ENCODE measurements at places on chromosomes 5 and 9. TPM values are rescaled to one million over a fixed set of nuclear protein-coding genes. Genes with fewer than 3 reads are reported as not detected.
A peak's percentile ranks its signal among the peaks of the same experiment; 100 is the strongest.

GRCh38 chr5:109281136-109281690, 128.6 kb downstream of the PJA2 start:
- DNase-seq: no peak

GRCh38 chr5:178740181-178740557, 9.7 kb upstream of the ZNF354A start:
- DNase-seq: no peak

Gene EIF4E1B
- not detected for polyA plus RNA-seq

GRCh38 chr9:116580853-116581252, 106.3 kb upstream of the TRIM32 start:
- DNase-seq: no peak

- DNase-seq: no peak
Observed at GRCh38 chr5:54732108-54732507, 214.5 kb downstream of the SNX18 start.

GRCh38 chr5:135449644-135450043, 2.5 kb upstream of the DCANP1 start:
- no peak for DNase-seq

- peak; percentile 75 for DNase-seq
Observed at GRCh38 chr9:77177894-77178794, 810 bp downstream of the VPS13A start.

Gene ZBTB34
- polyA plus RNA-seq: not detected

- no peak for DNase-seq
Observed at GRCh38 chr5:61322738-61323725, 9.0 kb upstream of the ZSWIM6 start.

DNA sequence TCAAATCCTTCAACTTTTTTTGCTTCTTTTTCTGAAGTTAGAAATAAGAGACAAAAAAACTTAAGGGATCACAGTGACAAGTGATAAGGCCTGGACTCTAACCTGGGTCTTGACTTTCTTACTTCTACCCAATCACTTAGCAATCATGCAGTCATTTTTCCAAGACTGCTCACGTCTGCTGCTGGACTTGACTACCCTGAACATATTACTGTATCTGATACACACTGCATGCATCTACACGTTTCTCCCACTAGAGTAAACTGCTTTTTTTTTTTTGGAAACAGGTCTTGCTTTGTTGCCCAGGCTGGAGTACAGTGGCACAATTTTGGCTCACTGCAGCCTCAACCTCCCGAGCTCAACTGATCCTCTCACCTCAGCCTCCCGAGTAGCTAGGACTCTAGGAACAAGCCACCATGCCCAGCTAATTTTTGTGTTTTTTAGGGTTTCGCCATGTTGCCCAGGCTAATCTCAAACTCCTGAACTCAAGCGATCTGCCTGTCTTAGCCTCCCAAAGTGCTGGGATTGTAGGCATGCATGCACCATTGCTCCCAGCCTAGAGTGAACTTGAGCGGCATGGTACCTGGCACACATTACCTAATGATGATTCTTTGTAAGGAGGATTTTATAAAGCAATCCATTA, 7.4 kb downstream of the PLIN2 start:
- DNase-seq: no peak

Gene TAF11L14
- polyA plus RNA-seq: not detected

GRCh38 chr5:161545344-161546094, 1.0 kb downstream of the GABRB2 start:
- no peak for DNase-seq

DNA sequence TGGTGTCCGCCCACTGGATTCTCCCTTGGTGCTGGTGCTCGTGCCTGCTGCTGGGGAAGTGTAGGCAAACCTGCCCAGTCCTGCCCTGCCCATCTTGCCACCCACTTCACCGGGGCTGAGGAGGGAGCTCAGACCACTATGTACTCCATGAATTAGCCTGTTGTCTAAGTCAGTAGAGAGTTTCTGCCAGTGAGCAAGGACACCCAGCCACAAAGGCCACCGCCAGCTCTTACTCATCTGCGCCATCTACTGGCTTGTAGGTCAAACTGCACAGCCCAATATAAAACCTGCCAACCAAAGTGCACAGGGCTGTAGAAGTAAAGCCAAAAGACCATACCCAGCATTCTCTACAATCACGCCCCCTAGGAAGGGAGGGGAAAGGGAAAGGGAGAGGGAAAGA, 102.3 kb downstream of the GLIS3 start:
- no peak for DNase-seq

- no peak for DNase-seq
Observed at GRCh38 chr9:96476013-96476412, 26.0 kb downstream of the HABP4 start.

- no peak for DNase-seq
Observed at GRCh38 chr9:18068900-18069299, 405.1 kb upstream of the ADAMTSL1 start.

Gene TAF1L
- polyA plus RNA-seq: not detected

- DNase-seq: no peak
Observed at GRCh38 chr9:120863833-120864232, 13.2 kb downstream of the PHF19 start.

Gene CYSRT1
- polyA plus RNA-seq: not detected
